ENCODE measurements at places on chromosomes 5 and 9.
A peak's percentile ranks its signal among the peaks of the same experiment; 100 is the strongest.

DNA sequence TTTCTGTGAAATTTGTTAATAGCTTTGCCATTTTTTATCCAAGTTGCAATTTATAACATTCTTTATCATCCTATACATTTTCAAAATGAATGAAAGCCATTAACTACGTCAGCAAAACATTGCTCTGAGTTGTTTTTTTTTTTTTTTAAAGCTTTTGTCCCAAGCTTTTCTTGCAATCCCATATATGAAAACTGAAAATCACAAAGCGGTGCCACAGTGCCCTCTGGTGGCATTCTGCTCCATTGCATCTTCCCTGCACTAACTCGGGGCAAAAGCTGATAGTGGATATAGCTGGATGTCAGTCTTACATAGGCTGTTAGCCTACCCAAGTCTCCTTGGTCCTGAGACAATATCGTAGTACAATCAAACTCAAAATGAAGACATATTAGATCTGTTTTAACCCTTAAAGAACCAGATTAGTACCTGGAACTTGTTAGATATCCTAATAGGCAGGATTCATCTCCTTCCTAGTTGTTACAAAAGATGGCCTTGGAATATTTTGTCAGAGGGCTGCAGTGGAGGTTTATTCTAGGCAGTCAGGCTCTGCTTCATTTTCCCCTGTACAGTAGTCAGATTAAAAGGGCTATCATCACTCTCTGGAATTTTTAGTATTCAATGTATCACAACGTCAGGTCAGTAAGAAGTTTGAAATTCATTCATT, 669.9 kb downstream of the PTPRD start:
- no peak overlapping the region for H3K4me3 ChIP-seq
- ATAC-seq, result no peak
- no peaks in the 10 kb centered on the region for H3K36me3 ChIP-seq
- no peak overlapping the region for H3K27ac ChIP-seq
- H3K27me3 ChIP-seq, result no peaks in the 10 kb centered on the region
- H3K4me1 ChIP-seq, result no peaks in the 10 kb centered on the region

DNA sequence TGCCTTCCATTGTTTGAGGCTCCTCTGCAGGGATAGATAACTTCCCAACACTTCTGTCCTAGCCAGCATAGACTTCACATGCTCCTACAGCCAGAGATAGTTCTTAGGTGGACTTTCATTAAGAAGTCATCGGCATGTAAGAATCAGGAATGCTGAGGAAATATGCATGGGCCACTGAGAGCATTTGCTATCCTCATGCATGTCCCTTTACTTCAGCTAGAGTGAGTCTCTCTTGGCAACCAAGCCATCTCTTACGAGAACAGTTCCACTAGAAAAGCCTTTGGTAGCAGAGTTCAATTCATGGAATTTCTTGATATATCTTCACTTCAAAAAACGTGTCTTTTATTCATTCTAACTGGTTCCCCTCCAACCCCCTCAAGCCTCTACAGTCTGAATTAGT, 202.4 kb downstream of the SMARCA2 start:
- H3K36me3 ChIP-seq, result no peaks in the 10 kb centered on the region
- no peaks in the 10 kb centered on the region for H3K27me3 ChIP-seq
- no peaks in the 10 kb centered on the region for H3K4me1 ChIP-seq

GRCh38 chr5:88729084-88729828, 153.7 kb downstream of the MEF2C start:
- peaks cover 40% of the 10 kb centered on the region for H3K36me3 ChIP-seq
- no peaks in the 10 kb centered on the region for H3K27me3 ChIP-seq
- peaks cover 13% of the 10 kb centered on the region for H3K4me1 ChIP-seq

DNA sequence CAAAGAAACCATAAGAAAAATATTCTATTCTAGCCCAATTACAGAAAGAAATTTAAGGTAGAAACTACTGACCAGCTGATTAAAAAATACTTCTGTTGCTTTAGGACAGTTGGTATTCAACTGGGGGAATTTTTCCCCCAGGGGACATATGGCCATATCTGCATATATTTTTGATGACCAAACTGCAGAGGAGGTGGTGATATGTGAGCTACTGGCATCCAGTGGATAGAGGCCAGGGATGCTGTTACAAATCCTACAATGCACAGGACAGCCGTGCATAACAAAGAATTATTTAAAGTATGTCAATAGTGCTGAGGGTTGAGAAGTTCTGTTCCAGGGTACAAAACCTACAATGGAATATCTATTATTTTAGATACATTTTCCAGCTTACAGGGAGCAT, 24.0 kb downstream of the ZFR start:
- peaks cover 29% of the 10 kb centered on the region for H3K36me3 ChIP-seq
- no peaks in the 10 kb centered on the region for H3K27me3 ChIP-seq
- peaks cover 9% of the 10 kb centered on the region for H3K4me1 ChIP-seq
- no peak for ATAC-seq

DNA sequence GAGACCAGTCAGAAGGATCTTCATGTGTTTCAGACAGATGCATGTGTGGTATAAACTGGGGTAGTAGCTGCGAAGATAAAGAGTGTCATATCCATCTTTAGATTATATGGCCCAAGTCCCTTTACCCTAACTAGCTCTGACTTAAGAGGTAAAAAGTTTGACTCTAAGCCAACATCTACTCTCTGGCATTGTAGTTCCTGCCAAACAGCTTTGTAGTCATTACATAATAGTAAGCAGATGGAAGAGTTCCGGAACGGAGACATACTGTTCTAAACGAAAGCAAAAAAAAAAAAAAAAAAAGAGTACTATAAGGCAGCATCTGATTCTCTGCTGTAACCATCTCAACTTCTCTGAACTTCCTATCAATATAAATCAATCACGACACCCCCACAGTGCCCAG, 48.8 kb downstream of the CEMIP2 start:
- no peaks in the 10 kb centered on the region for H3K4me1 ChIP-seq
- H3K27ac ChIP-seq, result peak overlapping the region; percentile 20
- peaks cover 31% of the 10 kb centered on the region for H3K36me3 ChIP-seq
- ATAC-seq, result peak; percentile 85

GRCh38 chr5:143914756-143915155, 102.8 kb downstream of the HMHB1 start:
- no peak overlapping the region for H3K27ac ChIP-seq
- no peaks in the 10 kb centered on the region for H3K4me1 ChIP-seq
- no peaks in the 10 kb centered on the region for H3K27me3 ChIP-seq
- no peak for ATAC-seq
- H3K4me3 ChIP-seq, result no peak overlapping the region

DNA sequence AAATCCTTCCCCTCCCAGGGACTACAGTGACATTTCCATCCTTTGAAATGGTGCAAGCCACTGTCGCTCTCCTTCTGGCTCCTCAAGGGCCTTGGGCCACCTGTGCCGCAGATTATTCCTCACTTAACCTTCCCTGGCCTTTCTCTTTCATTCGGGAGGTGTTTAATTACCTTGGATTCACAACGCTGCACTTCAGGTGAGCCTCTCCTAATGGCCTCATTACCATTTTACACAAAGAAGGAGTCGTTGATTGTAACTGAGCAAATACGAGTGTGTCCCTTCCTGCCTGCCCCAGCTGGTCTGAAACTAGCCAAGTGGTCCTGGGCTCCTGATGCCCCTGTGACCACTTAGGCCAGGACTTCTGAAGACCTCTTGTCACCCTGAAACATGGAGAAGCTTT, 205.0 kb downstream of the CRB2 start:
- H3K4me3 ChIP-seq, result no peak overlapping the region
- H3K27me3 ChIP-seq, result no peaks in the 10 kb centered on the region
- H3K36me3 ChIP-seq, result peaks cover 17% of the 10 kb centered on the region
- no peak for ATAC-seq

- H3K36me3 ChIP-seq, result no peaks in the 10 kb centered on the region
- no peak overlapping the region for H3K4me3 ChIP-seq
Observed at GRCh38 chr9:119289740-119290433, 79.3 kb downstream of the BRINP1 start.

DNA sequence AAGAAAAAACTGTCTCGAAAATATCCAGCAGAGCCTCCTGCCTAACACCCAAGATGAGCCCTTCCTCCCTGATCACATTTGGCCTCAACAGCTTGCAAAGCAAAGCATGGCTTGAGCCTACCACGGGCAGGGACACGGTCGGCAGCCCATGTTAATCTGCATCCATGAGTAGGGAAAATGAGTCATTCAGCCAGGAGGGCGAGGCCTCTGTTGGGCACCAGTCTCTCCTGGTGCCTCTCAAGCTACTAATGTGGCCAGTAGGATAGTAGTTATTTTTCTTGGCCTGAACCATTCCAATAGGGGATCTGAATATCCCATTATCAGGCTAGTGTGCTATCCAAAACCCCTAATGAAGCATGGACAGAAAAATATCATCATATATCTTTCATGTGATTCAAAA, 43.0 kb upstream of the SHB start:
- no peaks in the 10 kb centered on the region for H3K27me3 ChIP-seq
- no peak for ATAC-seq
- no peaks in the 10 kb centered on the region for H3K4me1 ChIP-seq
- no peak overlapping the region for H3K4me3 ChIP-seq

- H3K27ac ChIP-seq, result peak overlapping the region; percentile 35
- ATAC-seq, result peak; percentile 71
- no peak overlapping the region for H3K4me3 ChIP-seq
- H3K36me3 ChIP-seq, result no peaks in the 10 kb centered on the region
Observed at GRCh38 chr5:158463938-158464337, 605.0 kb upstream of the CLINT1 start.

DNA sequence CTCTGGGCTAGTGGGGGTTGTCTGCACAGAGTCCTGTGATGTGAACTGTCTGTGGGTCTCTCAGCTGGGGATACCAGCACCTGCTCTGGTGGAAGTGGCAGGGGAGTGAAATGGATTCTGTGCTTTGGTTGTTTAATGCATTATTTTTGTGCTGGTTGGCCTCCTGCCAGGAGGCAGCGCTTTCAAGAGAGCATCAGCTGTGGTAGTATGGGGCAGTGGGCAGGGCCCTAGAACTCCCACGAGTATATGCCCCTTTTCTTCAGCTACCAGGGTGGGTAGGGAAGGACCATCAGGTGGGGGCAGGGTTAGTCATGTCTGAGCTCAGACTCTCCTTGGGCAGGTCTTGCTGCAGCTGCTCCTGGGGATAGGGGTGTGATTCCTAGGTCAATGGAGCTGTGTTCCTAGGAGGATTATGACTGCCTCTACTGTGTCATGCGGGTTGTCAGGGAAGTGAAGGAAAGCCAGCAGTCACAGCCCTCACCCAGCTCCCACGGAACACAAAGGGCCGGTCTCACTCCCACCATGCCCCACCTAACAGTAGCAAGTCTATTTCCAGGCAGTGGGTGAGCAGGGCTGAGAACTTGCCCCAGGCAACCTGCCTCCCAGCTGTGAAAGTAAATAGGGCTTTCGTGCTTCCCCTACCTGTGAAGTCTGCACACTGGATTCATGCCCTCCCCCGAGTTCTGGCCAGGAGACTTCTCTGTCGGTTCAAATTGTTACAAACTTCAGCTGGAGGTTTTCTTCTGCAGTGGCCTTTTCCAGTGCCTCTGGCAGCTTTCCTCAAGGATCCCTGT, 25.7 kb upstream of the FAM81B start:
- no peak overlapping the region for H3K4me3 ChIP-seq

- no peak overlapping the region for H3K4me3 ChIP-seq
- ATAC-seq, result no peak
Observed at GRCh38 chr9:89880161-89880560, 275.3 kb downstream of the GADD45G start.

DNA sequence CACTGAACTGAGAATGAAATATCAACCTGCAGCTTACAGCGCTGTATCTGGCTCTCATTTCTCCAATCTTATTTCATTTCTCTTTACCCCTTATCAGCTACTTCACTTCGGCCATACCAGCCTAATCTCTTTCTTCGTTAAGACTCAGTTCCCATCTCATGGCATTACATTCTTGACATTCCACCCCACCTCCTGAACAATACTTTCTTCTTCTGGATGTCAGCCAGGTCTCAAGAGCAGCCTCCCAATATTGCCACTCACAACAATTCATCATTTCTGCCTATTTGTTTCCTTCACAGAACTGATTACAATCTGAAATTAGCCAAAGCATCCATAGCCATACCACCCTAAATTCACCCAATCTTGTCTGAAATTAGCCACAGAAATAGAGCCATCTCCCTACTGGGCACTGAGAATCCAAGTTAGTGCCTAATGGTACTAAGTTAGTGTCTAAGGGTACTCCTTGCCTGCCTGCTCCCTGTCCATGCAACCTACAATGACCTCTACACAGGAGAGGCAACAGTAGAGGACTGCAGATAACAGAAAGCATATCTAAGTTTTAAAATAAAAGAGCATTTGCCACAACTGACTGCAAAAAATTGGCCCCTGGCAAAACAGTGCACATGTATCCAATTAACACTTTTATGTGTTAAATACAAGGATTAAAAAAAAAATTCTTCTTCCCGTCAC, 35.2 kb downstream of the SETX start:
- no peak for ATAC-seq
- H3K36me3 ChIP-seq, result peaks cover 60% of the 10 kb centered on the region
- no peaks in the 10 kb centered on the region for H3K27me3 ChIP-seq
- no peaks in the 10 kb centered on the region for H3K4me1 ChIP-seq

- peaks cover 58% of the 10 kb centered on the region for H3K27me3 ChIP-seq
- H3K4me3 ChIP-seq, result no peak overlapping the region
- H3K4me1 ChIP-seq, result peaks cover 20% of the 10 kb centered on the region
- H3K36me3 ChIP-seq, result no peaks in the 10 kb centered on the region
- ATAC-seq, result no peak
Observed at GRCh38 chr9:133491656-133491925, 12.7 kb upstream of the SLC2A6 start.

DNA sequence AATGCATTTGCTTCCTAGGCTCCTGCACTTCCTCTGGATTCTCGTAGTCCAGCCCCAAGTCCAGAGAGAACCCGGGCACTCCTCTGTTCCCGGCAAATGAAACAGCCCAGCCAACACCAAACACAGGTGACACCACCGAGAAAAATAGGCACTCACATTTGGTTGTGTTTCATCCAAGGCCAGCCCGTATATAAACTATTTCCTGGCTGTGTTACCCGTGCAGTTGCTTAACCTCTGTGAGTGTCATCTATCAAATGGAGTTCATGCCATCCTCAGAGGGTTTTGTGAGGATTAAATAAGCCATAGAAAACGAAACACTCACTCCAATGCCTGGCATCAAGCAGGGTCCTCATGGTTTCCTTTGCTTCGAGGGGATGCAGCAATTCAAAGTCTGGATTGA, 115.2 kb downstream of the BOD1 start:
- no peaks in the 10 kb centered on the region for H3K36me3 ChIP-seq
- peaks cover 21% of the 10 kb centered on the region for H3K4me1 ChIP-seq
- no peak overlapping the region for H3K4me3 ChIP-seq
- H3K27ac ChIP-seq, result peak overlapping the region; percentile 83

- H3K4me3 ChIP-seq, result no peak overlapping the region
- no peak for ATAC-seq
- H3K4me1 ChIP-seq, result no peaks in the 10 kb centered on the region
- no peaks in the 10 kb centered on the region for H3K27me3 ChIP-seq
- no peak overlapping the region for H3K27ac ChIP-seq
Observed at GRCh38 chr5:57802131-57802530, 319.5 kb upstream of the ACTBL2 start.

- no peak for ATAC-seq
- no peak overlapping the region for H3K4me3 ChIP-seq
- H3K27ac ChIP-seq, result no peak overlapping the region
- H3K36me3 ChIP-seq, result no peaks in the 10 kb centered on the region
- H3K4me1 ChIP-seq, result no peaks in the 10 kb centered on the region
Observed at GRCh38 chr5:92838253-92838652, 742.8 kb downstream of the NR2F1-AS1 start.

- peak; percentile 32 for ATAC-seq
- no peaks in the 10 kb centered on the region for H3K27me3 ChIP-seq
- H3K36me3 ChIP-seq, result no peaks in the 10 kb centered on the region
- H3K27ac ChIP-seq, result no peak overlapping the region
- no peak overlapping the region for H3K4me3 ChIP-seq
Observed at GRCh38 chr5:148831590-148832565, 5.5 kb downstream of the ADRB2 start.
